ENCODE measurements at places on chromosomes 7 and 10. TPM values are rescaled to one million over a fixed set of nuclear protein-coding genes. Genes with fewer than 3 reads are reported as not detected.

The OR6V1 gene
- not detected for total RNA-seq

The NEURL1 gene
- total RNA-seq, result 0.05 TPM

- no peak for DNase-seq
These were observed 1037.1 kb downstream of the REEP3 start for GRCh38 chr10:64558094-64558835.

The GBX1 gene
- not detected for total RNA-seq

The CLRN3 gene
- not detected for total RNA-seq
